ENCODE measurements at places on chromosomes 6 and 20. TPM values are rescaled to one million over a fixed set of nuclear protein-coding genes. Genes with fewer than 3 reads are reported as not detected.

DNA sequence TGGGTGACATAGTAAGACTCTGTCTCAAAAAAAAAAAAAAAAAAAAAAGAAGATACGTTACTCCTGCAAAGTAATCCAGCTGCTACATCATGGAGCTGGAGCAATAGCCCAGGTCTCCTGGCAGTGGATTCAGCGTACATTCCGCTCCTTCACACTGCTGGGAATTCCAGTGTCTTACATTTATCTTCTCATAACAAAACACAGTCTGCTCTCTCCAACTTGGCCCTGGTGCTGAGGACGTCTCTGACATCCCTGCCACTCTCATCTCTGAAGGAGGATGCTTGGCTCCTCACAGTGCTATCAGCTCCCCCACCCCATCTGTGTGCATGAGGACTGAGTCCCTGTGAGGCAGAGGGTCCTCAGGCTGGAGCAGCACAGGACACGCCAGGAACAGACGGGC is 529.8 kb downstream of the CD83 start:
- no peak for DNase-seq

DNA sequence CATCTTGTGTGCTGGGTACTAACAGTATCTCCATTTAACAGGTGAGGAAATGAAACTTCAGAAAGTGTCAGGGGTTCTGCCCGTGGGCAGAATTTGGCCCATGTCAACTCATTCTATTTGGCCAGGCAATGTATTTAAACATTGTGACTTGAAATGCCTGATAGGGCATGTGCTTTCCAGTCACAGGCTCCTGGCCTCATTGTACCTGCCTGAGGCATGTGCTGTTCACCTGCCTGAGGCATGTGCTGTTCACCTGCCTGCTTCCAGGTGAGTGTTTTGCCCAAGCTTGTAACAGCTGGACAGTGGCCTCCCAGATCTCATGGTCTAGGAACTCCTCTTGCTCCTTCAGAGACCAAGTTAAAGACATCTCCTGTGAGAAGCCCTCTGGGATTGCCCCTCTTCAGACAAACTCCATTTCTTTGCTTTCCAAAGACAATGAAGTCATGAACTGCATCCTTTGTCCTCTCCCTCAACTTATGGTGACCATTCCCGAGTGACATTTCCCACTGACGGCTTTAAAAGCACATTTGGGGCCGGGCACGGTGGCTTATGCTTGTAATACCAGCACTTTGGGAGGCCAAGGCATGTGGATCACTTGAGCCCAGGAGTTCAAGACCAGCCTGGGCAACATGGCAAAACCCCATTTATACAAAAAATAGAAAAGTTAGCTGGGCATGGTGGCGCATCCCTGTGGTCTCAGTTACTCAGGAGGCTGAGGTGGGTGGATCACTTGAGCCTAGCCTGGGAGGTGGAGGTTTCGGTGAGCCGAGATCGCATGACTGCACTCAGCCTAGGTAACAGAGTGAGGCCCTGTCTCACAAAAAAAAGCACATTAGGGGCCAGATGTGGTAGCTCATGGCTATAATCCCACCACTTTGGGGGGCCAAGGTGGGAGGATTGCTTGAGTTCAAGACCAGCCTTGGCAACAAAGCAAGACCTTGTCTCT is 48.7 kb downstream of the BCAS4 start:
- DNase-seq, result peak; percentile 90

SAMD5 gene
- total RNA-seq, result 2.6 TPM

ZNF165 gene
- total RNA-seq, result 5.3 TPM

DNA sequence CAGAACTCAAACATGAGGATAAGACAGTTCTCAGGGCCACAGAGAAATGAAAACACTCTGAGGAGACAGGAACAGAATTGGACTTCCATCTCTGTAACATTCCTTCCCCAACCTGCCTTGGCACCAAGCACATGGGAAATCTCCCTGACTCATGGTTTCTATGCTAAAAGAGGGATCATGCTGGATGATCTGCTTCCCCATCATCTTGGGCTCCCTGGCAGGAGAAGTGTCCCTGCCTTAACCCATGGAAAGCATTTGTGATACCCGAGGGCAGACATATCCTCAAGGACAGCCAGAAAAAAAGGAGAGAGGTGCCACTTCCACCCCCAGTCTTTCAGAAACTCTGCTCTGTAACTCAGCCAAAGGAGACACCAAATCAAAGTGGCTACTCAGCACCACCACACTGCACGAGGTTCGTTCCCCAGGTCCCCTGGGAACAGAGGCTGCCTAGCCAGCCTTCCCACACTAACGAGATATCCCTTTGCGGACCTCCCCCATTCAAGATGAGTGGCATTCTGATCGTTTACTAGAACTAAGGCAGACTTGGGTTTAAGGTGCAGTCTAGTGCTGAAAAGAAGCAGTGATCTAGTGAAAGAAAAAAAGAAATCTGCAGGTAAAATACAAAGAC is 34.8 kb downstream of the BLOC1S5 start:
- DNase-seq, result no peak

DNA sequence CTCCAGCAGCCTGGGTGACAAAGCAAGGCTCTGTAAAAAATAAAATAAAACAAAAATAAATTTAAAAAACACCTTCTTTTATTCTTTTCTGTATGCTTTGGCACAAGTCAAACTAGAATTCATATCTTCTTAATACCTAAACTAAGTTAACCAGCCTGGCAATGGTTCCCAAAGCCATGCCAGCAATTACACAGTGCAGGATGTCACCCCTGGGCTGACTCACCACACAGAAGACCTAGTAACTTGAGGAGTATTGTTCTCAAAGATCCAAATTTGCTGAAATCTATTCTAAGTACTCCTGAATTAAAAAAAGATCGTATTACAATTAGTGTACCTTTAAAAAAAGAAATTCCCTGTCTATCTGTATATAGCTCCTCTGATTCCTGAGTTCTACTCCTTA is 162.7 kb upstream of the SGK1 start:
- no peak for DNase-seq

GRCh38 chr20:38764567-38765318 is 16.5 kb downstream of the ACTR5 start:
- peak; percentile 70 for DNase-seq

KCNK17 gene
- not detected for total RNA-seq

ANKEF1 gene
- total RNA-seq, result 9.7 TPM

DNA sequence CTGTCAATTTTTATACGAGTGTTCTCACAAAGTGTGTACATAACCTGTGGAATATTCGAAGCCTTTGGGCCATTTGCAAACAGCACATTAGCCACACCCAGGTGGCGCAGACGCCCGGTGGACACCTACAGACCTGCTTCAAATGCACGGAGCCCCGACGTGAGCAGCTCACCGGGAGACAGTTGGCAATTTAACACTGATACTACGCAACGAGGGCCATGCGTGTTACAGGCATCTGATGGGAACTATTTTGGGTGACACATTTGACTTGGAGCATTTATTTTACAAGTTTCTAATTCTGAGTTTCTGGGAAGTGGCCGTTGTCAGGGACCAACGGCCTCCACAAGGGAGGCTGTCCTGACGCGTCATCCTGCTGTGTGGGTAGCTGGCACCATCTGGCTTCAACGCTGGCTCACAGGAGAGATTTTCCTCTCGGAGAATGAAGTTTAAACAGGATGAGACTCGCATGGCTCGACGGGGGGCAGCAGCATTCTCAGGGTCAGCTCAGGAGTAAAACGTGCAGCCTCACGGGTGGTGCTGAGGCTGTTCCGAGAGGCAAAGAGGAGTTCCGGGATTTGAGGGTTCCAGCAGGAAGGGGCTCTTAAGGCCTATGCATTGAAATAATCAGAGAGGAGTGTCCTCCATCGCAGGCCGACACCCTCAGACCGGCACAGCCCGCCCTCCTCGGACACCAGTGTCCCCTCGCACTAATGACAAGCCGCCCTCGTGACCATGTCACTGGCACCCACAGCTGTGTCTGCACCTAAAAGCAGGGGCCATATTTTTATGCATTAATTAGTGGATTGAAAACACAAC is 207.4 kb downstream of the DLL1 start:
- DNase-seq, result no peak

DNA sequence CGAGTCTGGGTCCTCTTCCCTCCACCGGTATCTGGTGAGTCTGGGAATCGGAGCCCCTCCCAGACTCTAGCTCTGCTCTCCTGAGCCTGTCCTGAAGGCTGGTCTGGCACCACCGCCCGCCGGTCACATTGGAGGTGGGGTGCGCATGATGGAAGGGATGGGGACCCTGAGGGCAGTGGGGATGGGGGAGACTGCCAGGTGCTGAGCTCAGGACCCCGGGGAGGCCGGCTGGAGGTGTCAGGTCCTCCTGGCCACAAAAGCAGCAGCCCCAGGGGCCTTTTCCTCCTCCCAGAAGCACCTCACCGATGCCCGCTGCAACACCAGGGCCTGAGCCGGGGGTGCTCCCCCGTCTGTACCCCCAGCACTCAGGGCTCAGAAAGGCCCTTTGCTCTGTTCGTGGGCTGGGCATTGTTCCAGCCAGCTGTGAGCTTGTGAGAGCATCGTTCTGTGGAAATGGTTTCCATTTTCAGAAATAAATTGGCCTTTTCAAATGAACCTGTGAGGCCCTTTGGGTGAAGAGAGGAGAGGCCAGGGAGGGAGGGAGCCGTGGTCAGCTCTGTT is 2.5 kb upstream of the NPBWR2 start:
- no peak for DNase-seq

DNA sequence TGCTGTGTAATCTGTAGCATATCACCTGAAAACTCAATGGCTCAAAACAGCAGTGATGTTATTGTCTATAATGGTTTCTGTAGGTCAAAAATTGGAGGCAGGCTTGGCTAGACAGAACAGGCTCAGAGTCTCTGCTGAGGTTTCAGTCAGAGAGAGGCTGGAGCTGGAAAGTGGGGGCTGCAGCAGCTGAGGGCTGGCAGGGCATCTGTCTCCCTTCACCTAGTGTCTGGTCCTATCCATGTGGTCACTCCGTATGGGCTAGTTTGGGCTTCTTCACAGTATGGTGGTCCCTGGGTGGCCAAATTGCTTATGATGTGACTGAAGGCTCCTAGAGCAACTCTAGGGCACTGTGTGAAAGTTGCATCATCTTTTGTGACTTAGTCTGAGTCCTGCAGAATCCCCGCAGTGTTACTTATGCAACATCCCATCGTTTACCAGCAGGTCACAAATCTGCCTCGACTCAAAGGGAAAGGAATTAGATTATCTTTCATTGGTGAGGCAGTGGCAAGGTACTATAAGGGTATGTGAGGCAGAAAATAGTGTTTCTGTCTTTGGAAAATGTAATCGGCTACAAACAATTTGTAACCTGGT is 497.0 kb downstream of the EPHA7 start:
- no peak for DNase-seq

- no peak for DNase-seq
Observed at GRCh38 chr6:111061508-111061907, 25.8 kb upstream of the SLC16A10 start.

GRCh38 chr6:108030211-108030610 is 44.3 kb downstream of the OSTM1 start:
- DNase-seq, result no peak

DNA sequence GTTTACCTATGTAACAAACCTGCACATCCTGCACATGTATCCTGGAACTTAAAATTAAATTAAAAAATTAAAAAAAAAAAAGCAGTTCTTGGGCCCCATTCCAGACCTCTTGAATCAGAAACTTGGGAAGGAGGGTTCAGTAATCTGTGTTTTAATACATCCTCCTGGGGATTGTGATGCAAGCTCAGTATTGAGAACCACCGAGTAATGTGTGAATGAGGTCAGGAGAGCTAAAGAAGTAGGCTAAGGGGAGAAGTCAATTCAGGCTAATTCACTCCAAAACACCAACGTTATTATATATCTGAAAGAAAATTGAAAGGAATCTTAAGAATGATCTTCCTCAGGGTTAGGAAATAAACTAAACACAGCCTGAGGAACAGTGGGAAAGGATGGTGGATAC is 120.4 kb downstream of the RNF144B start:
- DNase-seq, result no peak

- DNase-seq, result no peak
Observed at GRCh38 chr6:124987291-124987690, 25.1 kb downstream of the RNF217 start.

ULBP3 gene
- total RNA-seq, result 7.0 TPM

GRCh38 chr6:131143319-131143718 is 8.1 kb downstream of the AKAP7 start:
- no peak for DNase-seq

- DNase-seq, result no peak
Observed at GRCh38 chr6:142417331-142417750, 115.5 kb downstream of the ADGRG6 start.

DNA sequence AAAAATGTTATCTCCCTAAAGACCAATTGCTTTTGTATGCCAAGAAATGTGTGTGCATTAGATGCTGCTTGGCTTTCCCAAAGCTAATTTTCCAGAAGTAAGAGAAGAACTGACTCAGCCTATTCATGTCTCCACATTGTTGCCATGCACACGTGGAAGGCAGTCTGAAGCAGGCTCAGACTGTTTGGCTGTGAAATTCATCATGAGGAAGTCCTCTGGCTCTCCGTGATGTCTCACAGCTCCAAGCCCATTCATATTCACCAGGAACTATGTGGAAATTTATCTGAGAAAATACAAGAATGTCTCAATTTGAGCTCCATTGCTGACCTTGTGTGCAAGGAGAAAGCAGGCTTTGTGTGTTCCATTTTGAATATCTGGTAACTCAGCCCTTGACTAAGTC is 1022.2 kb upstream of the GJE1 start:
- peak; percentile 86 for DNase-seq

Measured in foreskin keratinocyte (primary cell).